ENCODE measurements at places on chromosomes 6 and 20. TPM values are rescaled to one million over a fixed set of nuclear protein-coding genes. Genes with fewer than 3 reads are reported as not detected.

DNA sequence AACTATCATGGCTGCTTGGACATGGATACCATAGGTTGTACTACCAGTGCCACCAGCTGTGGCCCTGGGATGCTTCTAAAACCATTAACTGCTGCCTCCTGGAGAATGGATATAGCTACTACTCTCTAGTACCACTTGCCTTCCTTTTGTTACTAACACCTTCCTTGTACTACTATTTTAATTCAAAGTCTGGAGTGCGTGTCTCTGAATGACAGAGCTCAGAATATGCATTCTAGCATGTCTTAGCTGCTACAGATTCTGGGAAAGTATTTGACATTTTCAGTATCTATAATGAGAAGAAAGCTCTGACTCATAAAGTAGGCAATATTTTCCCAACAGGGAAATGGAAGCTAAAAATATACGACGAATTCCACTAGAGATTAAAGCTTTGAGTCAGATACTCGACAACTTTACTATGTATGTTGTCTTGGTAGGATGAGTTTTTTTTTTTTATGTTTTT lies 112.3 kb downstream of the PFDN4 start:
- peak; percentile 8 for DNase-seq

DNA sequence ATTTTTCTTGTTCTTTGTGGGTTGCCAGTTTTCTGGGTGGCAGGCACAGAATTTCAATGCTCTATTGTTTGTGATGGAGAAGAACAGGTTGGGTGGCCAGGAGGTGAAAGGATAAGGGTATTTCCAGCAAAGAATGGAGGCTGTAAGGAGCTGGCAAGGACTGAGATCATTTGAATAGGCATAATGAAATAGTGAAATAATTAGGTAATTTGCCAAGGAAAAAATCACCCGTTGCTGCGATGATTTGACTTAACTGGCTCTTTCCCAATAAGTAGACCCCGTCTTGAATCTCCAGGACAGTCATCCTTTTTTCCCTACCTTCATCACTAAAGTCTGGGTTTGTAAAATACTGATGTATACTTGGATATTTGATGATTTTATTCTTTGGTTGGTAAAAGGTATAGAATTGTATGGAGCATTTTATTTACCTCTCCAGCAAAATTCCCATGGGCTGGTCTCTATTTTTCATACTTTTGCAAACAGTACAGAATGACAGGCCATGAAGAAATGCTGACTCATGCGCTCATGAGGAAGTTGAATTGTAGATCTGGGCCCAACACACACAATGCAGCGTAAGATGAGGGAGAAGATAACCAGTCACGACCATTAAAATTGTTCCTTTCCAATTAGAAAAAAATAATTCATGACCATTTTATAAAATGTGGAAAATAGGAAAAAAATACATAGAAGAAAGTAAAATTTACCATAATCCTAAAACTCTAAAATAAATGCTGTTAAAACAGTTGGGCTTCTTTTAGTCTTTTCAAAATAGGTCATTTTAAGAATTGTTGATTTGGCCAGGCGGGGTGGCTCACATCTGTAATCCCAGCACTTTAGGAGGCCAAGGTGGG lies 2.4 kb upstream of the GCNT2 start:
- no peak for DNase-seq

- DNase-seq: no peak
Observed at GRCh38 chr20:9838378-9839295, at the start of gene PAK5. Gene PAK5 (minus strand): TSS chr20:9839076. CDS start chr20:9644328, 194,748 bp downstream.

CEP57L1 gene
- total RNA-seq: 23.8 TPM

RSPO3 gene
- total RNA-seq: not detected

SYCP2L gene
- not detected for total RNA-seq

- no peak for DNase-seq
Observed at GRCh38 chr6:162177746-162178145, 549.8 kb downstream of the PRKN start.

DNA sequence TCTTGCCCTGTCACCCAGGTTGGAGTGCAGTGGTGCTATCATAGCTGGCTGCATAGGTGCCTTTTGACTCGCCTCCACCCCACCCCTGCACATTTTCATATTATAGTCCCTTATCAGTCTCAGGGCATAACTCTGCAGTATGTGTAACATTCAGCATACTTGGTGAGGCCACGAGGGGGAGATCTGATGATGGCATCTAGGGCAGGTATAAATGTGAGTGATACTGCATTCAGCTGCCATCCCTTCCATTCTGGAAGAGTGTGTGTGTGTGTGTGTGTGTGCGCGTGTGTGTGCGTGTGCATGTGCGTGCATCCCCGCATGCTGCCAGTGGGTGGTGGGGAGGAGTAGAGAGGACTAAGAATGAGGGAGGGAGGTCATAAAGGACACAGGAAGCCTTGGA lies 81.4 kb downstream of the JARID2 start:
- peak; percentile 73 for DNase-seq

DNA sequence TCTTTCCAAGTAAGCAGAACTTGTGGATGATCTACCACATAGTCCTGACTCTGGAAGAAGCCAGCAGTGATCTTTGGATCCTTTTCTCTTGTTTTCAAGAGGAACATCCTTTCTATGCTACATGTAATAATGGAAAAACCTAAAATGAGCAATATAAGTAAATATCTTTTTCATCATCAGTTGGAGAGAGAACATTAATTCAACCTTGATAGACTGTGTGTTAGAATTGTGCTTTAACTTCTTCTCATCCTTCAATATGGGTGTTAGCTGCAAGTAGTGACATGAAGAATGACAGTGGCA lies 65.6 kb upstream of the IFNGR1 start:
- no peak for DNase-seq

XKR7 gene
- total RNA-seq: 0.02 TPM

All from activated CD4-positive, alpha-beta T cell treated with anti-CD3 and anti-CD28 coated beads for 36 hours (primary cell).